ENCODE measurements at places on chromosomes 16 and 17.

DNA sequence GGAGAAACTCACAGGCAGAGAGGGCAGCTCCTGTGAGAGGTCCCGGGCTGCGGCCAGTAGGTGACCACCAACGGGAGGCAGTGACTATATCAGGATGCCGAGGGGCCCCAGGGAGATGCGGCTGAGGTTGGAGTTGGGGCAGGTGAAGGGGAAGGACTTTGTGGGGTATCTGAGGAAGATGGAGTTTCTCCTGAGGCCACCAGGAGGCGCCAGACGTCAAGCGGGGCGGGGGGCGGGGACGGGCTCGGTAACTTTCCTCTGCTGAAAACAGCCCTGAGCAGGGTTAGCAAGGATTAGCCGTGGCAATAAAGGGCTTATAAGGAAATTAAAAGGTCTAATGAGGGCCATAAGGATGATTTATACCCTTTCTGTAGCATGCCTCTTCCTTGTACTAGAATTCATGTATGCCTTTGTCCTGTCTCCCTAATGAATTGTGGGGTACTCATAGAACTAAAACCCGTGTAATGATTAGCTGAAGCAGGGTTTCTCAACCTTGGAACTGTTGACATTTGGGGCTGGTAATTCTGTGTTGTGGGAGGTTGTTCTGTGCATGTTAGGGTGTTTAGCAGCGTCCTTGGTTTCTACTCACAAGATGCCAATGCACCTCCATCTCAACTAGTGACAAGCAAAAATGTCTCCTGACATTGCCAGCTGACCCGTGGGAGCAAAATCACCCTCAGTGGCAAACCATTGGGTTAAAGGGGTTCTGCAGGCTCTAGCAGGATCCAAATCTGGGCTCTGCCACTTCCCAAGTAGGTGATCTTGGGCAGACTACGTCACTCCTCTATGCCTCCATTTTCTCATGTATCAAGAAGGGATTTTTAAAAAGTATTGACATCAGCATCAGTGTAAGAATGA lies 74.8 kb upstream of the GRIN2A start:
- peak; percentile 32 for DNase-seq

DNA sequence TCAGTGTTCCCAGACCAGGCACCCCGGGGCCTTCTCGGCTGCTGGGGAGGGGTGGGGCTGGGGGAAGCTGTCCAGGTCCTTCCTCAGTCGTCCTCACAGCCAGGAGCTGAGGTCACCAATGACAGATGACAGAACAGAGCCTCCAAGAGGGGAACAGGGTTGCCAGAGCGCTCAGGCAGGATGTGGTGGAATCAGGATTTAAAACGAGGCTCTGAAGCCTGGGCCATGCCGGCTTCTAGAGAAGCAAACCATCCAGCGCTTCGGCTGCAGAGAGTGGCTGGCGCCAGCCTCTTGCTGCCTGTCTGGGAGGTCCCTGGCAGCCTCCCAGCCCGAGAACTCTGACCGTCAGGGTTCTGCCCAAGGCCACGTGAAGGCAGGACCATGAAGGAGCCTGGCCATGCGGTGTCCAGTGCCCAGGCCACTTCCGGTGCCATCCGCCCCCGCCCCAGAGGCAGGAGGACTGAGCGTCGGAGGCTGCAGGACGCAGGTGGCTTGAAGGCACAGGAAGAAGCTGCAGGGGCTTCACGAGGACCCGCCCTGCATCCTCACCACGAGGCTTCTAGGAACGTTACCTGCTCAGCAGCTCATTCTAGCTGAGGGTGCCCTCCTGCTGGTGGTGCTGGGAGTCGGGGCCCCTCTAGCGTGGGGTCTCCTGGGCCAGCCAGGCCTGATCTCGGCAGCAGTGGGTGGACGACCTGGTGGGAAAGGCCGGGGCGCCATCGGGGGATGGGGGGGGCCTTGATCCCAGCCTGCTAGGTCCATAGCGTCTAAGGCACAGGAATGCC lies 78.5 kb downstream of the KLHDC4 start:
- DNase-seq, result no peak

DNA sequence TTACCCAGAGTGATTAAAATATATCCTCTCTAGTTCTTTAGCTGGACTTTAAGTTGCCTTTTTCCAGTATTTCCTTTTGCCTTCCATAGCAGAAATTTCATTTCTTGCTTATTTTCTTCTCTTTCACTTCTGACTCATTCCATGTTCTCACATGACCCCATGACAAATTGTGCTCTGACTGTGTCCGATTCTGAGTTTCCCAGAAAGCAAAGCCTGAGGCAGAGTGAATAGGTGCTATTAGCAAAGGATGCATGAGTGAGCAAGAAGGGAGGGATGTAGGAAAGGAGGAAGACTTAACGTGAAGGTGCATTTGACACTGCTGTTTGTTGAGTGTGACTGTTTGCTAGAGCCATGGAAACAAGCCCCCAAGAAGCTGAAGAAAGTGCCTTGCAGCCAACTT lies 82.6 kb upstream of the CNTNAP4 start:
- DNase-seq, result peak; percentile 3

- DNase-seq, result no peak
Measured at GRCh38 chr17:68176718-68177117, 71.1 kb upstream of the AMZ2 start.

- DNase-seq, result no peak
Measured at GRCh38 chr16:19607616-19608280, 52.2 kb downstream of the VPS35L start.

- no peak for DNase-seq
Measured at GRCh38 chr16:14087590-14088154, 16.6 kb downstream of the MRTFB start.

GRCh38 chr17:79082311-79083190 lies 7.9 kb downstream of the ENGASE start:
- DNase-seq, result peak; percentile 49

- no peak for DNase-seq
Measured at GRCh38 chr16:80670170-80670865, 129.5 kb downstream of the DYNLRB2 start.

DNA sequence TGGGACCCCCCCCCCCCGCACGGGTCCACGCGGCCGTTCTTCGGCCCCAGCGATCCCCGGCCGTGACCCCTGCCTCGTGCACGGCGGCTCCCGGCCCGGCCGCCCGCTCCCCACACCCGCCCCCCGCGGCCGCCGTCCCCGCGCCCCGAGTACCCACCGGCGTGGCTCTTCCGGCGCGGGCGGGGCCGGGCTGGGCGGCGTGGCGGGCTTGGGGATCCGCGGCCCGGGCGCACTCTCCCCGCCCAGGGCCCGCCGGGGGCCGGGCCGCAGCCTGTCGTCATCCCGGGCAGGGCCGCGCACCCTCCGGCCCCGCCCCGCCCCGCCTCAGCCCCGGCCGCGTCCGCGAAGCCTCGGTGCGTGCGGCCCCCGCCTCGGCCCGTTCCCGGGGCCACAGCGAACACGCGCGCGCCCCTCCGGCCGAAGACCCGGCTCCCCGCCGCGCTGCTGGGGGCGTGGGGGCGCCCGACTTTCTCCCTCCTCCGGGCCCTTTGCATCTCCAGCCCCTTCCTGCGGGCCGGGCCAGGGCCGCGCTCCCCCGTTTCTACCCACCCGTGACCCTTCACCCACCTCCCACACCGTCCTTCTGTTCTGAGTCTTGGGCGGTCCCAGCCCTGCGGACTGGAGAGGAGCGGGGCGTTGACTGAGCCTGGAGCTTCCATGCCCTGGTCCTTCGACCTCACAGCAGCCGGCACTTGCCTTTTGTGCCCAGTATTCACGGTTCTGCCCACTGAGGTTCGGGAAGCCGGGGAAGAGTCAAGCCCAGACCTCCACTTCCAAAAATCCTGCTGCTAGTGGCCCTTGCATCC lies 840 bp downstream of the MYO1C start:
- peak; percentile 67 for DNase-seq

- peak; percentile 29 for DNase-seq
Measured at GRCh38 chr17:828761-829160, 46.6 kb downstream of the MRM3 start.

DNA sequence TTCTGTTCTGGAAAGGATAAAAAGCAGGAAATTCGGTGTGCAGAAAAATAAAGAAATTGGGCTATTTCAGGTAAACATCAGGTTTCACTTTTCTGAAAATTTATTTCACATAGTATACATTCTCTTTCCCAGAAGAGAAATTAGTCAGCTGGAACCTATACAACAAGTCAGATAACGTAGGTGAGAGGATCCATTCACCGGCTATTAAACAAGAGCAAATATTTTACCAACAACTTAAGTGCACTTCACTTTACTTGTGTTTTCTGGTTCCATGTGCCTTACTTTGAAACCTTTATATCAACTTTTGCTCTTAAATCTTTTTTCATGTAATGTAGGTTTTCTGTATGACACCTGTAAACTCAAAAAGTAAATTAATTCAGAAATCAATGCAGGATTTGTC lies 839.7 kb downstream of the CDH11 start:
- no peak for DNase-seq

- DNase-seq, result no peak
Measured at GRCh38 chr17:37839196-37839978, 84.8 kb upstream of the TBC1D3K start.

- peak; percentile 88 for DNase-seq
Measured at GRCh38 chr17:39730095-39730921, at the start of gene MIEN1. MIEN1 (minus strand) TSS chr17:39730532; CDS start chr17:39730495, 37 bp downstream.

DNA sequence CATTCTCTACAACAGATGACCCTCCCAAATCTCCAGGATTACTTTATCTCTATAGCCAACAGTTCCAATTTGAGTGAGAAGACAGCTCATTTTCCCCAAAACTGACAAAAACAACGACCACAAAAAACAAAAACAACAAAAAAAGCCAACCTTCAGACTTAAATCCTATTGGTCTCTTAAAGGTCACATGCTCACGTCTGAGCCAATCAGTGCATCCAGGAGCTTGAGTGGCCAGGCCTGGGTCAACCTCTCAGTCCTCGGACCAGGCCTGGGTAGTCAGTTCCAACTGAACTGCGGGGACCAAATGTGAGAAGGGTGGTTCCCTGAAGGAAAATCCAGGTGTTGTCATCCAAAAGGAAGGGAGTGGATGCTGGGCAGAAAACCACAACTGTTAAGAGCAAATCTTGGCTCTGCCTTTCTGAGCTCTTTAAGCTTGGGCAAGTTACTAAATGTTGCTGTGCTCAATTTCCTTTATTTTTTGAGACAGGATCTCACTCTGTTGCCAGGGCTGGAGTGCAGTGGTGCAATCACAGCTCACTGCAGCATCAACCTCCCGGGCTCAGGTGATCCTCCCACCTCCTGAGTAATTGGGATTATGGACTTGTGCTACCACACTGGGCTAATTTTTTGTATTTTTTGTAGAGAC lies 43.0 kb upstream of the MSI2 start:
- DNase-seq, result no peak

GRCh38 chr17:76474238-76474637 lies 6.8 kb downstream of the AANAT start:
- DNase-seq, result no peak

- DNase-seq, result no peak
Measured at GRCh38 chr16:53374800-53375199, 59.5 kb upstream of the RBL2 start.

DNA sequence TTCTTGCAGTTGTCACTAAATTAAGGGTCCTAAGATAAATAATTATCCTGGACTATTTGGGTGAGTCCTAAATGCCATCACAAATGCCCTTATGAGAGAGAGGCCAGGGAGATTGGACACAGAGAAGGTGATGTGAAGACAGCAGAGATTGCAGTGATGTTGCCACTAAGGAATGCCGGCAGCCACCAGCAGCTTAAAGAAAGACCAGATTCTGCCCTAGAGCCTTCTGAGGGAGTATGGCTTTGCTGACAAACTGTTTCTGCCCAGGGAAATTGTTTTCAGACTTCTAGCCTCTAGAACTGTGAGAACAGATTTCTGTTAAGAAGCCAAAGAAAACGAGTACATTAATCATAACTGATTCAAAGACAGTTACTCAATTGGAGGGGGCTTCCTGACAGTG lies 10.0 kb upstream of the ZNF23 start:
- DNase-seq, result no peak

GRCh38 chr17:5042157-5043022 lies 7.2 kb upstream of the SLC52A1 start:
- DNase-seq, result no peak

DNA sequence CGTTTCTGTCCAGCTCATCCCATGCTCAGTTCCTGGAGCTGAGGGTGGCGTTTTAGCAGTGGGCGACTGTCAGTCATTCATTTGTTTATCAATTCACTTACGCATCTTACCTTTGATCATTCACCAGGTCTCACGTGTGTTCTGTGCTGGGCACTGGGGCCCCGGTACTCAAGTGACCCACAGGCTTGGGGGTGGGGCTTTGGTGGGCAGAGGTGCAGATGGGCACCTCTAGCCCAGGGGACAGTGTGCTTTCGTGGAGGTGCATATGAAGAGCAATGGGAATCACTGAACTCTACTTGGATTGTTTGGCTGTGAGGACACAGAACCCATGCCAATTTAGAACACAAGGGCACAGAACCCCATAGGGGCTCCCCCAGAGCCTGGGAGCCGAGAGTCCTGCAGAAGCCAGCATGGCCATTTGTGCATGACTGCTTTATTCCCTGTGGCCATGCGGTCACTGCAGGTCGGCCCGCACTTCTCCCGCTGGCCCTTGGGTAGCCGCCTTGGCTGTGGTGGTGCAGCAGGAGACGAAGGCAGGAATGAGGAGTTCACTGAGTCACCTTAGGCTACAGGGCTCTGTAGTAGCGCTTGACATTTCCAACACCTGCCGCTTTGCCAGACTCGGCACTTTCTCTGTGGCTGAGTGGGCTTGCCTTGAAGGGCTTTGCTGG lies 144.6 kb downstream of the SNX29 start:
- DNase-seq, result no peak

GRCh38 chr16:578870-579405 lies 9.2 kb downstream of the PIGQ start:
- peak; percentile 62 for DNase-seq

DNA sequence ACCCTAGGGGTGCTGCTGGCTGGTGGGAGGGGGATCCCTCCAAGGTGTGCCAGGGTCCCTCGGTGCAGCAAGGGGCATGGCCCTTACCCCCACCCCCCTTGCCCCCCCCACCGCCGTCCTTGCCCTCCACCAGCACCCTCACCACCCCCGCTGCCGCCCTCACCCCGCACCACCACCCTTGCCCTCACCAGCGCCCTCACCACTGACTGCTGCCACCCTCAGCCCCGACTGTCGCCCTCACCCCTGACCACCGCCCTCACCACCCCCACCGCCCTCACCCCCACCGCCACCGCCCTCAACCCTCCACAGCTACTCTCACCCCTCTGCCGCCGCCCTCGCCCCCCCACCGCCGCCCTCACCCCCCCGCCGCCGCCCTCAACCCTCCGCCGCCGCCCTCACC lies 23.1 kb upstream of the ACSF3 start:
- DNase-seq, result no peak

GRCh38 chr16:22764662-22765327 lies 49.2 kb upstream of the HS3ST2 start:
- DNase-seq, result no peak

GRCh38 chr17:29595943-29596774 lies 3.2 kb downstream of the ANKRD13B start:
- DNase-seq, result no peak

GRCh38 chr17:72342627-72343527 lies 222.1 kb downstream of the SOX9 start:
- no peak for DNase-seq

Data from ELR (cell line).